T-helper 9 cell (primary cell): ENCODE measurements at places on chromosomes 1 and 21.

- peak; percentile 62 for DNase-seq
Observed at GRCh38 chr1:2555634-2556276, 416 bp upstream of the TNFRSF14 start.

DNA sequence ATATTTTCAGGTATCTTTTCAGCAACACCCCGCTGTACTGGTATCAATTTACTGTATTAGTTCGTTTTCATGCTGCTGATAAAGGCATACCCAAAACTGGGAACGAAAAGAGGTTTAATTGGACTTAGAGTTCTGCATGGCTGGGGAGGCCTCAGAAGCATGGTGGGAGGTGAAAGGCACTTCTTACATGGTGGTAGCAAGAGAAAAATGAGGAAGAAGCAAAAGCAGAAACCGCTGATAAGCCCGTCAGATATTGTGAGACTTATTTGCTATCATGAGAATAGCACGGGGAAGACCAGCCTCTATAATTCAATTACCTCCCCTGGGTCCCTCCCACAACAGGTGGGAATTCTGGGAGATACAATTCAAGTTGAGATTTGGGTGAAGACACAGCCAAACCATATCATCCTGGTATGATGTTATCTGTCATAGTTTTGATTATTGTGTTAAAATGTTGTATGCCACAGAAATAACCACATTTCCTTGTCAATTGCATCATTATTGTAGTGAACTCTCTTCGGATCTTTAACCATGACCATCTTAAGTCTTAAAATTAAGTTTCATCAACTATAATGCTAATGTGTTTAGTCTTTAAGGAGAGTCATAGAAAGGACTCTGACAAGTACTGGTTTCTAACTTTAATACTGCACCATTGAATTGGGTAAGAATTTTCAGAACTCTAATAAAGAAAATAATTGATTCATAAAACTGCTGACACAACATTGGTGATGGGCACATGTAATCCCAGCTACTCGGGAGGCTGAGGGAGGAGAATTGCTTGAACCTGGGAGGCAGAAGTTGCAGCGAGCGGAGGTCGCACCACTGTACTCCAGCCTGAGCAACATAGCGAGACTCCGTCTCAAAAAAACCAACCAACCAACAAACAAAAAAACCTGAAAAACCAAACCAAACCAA lies 58.2 kb downstream of the TBX19 start:
- no peak for DNase-seq

GRCh38 chr1:167373986-167374385 lies 144.3 kb downstream of the CD247 start:
- DNase-seq: no peak

DNA sequence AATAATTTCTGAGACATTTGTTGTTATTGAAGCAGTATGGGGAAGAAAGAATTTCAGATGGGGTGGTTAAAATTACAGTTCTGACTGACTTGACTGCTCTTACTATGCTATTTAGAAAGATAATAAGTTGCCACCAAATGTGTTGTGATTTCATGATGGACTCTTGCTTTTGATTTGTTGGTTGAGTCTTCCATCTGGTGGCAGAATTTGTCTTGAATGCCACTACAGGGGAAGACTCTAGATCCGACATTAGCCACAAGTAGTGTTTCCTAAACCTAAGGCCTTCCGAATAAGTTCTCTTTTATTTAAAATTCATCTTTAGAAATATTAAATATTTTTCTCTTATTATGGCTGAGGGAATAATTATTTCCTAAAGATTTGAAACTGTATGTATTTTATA lies 190.9 kb upstream of the ADGRL4 start:
- DNase-seq: no peak

DNA sequence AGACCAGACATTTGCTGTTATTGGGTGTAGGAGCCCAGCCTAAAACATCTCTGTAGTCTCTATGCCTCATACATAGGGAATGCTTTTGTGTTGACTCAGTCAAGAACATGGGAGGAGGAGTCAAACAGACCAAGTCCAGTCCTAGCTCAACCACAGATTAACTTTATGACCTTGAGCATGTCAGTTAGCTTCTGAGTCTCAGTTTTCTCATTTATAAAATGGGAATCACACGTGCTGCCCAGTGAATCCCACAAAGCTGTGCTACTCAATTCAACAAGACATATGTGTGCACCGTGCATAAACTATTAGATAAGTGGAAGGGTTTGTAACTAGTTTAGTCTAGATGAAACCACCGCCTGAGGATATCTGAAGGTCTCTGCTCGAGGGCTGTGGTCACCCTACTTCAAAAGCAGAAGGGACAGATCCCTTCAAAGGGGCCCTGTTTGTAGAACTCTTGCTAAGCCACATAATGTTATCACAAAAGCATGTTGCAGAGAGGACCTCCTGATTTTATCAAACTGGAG lies 109.5 kb upstream of the NFIA start:
- DNase-seq: no peak

DNA sequence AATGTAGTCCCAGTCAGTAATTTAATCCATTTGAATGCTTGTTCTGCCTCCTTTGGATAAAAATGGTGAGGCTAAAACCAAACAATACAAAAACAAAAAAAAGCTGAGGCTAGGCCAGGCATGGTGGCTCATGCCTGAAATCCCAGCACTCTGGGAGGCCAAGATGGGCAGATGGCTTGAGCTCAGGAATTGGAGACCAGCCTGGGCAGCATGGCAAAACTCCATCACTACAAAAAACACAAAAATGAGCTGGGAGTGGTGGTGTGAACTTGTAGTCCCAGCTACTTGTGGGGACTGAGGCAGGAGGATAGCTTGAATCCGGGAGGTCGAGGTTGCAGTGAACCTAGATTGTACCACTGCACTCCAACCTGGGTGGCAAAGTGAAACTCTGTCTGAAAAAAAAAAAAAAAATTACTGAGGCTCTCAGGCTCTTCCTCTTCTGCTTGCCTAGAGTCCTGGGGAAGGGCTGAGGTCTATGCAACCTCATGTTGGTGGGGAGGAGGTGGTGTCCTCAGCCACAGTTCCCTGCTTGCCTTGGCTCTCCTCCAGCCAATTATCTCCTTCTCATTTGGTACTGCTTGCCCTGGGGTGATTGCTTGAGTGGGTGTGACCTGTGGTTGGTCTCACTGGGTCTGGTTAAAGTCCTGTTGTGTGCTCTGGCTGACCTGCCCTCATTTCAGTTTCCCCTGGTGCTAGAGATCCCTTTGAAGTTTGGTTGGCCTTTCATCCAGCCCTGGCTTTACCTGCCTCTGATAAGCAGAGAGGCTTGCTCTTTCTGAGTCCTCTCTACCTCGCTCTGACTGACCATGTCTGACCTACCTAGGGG lies 20.9 kb downstream of the S1PR1 start:
- DNase-seq: peak; percentile 13
